Karpas-422 (cell line): ENCODE measurements at places on chromosomes 1 and 21. TPM values are rescaled to one million over a fixed set of nuclear protein-coding genes. Genes with fewer than 3 reads are reported as not detected.

The S100A1 gene
- 15.9 and 18.9 TPM in 2 replicates for total RNA-seq

- DNase-seq = no peak
These were observed 1.1 kb downstream of the HUNK start for GRCh38 chr21:31873696-31874599.

DNA sequence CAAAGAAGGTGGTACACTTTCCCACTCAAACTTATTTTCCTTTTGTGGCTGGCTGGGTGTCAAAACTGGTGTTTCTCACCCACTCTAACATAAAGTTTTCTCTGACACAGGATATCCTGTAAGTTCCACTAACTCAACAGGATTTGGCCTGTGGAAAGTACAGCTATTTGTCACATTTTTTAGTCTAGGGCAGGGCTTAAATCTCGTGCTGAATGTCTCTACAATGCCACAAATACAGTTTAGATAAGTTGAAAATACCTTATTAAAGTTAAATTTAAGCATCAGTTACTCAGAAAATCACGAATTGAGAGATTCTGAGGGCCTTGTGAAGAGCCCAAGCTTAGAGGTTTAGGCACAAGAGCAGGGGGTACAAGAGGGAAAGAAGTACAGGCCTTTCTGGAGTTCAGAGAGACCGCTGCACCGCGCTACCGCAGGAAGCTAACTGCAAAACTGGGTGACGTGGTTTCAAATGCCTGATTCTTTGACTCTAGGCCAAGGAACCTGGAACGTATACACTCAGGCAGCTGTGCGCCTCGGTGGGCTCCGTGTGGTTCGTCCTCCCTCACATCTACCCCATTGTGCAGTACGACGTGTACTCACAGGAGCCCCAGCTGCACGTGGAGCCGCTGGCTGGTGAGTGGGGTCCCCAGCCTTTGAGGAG is 23.4 kb upstream of the PWP2 start:
- DNase-seq = no peak

GRCh38 chr1:230210326-230210980 is 143.4 kb downstream of the GALNT2 start:
- DNase-seq = no peak

The ZNF648 gene
- total RNA-seq = not detected in 2 replicates

The SLC45A3 gene
- not detected in 2 replicates for total RNA-seq

The GUCA2A gene
- not detected in 2 replicates for total RNA-seq

DNA sequence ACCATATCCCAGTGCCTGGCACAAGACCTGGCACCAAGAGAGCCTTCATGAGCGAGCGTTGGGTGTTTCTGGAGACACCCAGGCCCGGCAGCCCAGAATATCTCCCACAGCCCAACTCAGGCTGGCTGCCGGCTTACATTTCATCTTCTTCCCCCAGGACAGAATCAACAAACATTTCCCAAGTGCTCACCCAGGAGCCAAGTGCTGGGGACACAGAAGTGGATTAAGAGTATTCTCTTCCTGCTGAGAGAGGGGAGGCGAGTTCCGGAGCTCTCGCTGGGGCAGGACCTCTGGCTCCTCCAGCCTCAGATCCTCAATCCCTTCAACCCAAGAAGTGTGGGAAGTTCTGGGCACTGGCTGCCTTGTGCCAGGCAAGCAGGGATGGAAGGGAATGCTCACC is 23.6 kb downstream of the IFFO2 start:
- DNase-seq = no peak

GRCh38 chr1:157700732-157701131 is at the start of gene FCRL3:
Gene FCRL3, minus strand, starts transcription at chr1:157700769. Its CDS starts 280 bp downstream, at chr1:157700489.
- DNase-seq = peak; percentile 45

DNA sequence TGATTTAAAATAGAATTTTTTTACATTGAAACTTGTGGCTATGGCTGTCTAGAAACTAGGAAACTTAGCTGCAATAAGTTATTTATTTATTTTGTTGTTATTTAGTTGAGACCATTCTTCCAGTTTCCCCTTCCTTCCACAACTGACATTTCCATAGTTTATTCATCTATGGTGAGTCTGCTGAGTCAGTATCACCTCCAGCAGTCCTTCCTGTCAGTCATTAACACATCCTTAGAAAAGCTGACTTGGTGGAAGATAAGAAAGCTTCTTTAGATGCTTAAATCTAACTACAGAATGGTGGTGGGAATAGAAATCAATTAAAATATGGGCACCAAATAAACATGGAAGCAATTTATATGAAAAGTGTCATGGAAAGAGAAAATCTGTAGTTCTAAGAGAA is 714.0 kb downstream of the RWDD3 start:
- no peak for DNase-seq

GRCh38 chr1:237279629-237280028 is 237.6 kb downstream of the RYR2 start:
- no peak for DNase-seq

GRCh38 chr1:43968348-43968948 is 1.4 kb upstream of the DPH2 start:
- peak; percentile 72 for DNase-seq

- no peak for DNase-seq
These were observed 290.3 kb downstream of the CHRM3 start for GRCh38 chr1:239676522-239677273.

DNA sequence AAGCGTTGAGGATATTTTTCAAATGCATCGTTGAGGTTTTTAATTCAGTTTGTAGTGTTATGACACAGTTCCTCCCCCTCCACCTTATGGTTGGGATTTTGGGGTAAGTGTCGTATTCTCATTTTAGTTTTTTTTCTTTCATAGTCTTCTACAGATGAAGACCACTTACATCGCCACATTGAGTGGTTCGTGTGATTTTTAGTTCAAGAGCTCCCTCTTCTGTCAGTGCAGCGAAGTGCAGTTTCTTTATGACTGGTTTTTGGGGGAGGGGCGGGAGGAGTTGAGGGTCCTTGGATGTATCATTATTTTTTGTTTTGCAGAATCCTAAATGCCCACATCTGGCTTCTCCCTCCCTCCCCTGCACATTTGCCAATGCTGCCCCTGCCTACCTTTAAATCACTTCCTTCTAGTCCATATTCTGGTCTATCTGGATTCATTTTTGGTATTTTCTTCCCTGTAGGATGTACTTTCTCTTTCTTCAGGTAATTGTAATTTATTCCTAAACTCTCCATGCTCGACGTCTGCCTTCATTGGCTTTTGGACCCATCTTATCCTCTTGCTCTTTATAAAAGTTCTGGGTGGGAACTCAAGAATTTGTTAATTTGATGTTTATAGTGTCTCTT is 433.1 kb downstream of the CAMTA1 start:
- peak; percentile 83 for DNase-seq

DNA sequence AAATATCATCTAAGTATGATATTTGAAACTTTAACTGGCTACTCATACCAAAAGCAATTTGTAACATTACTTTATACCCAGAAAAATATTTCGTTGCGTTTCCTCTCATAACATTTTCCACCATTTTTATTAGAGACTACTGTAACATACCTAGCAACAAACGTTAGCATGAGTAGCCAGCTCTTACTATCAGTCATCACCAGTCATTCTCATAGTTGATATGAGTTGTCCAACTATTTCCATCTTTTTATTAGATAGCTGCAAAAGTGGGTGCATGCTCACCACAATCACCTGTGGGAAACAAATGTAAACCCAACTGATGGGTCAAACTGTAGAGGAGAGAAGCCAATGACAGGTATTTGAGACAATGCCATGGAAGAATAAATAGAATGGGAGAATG is 114.6 kb downstream of the AKT3 start:
- no peak for DNase-seq

DNA sequence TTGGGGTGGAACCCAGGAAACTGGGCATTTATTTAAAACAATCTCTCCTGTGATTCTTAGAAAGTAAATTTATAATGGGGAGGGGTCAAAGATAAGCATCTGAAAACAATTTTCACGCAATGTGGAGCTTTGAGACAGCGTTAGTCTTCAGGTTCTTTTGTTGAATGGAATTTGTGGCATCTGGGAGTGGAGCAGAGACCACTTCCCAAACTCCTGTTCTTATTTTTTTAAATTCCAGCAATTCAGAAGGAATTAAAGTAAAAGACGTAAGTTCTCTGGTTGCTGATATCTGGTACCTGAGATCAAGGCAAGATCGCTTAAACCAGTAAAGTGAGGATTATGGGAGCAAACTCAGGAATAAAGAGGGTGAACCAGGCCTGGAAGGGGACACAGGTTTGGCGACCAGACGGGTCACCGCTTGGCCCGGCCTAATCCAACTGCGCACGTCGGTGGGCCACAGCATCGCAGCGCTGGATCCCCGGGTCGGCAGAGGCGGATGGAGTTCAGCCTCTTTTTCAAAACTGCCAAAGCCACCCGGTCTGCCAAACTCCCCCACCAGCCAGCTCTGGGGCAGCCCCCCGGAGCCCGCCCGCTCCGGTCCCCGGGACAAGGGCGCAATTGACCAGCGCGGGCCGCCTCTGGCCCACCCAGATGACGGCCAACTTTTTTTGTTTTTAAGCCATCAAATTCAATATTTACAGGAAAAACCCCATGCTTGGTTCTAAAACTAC is 754 bp upstream of the PDPN start:
- no peak for DNase-seq

DNA sequence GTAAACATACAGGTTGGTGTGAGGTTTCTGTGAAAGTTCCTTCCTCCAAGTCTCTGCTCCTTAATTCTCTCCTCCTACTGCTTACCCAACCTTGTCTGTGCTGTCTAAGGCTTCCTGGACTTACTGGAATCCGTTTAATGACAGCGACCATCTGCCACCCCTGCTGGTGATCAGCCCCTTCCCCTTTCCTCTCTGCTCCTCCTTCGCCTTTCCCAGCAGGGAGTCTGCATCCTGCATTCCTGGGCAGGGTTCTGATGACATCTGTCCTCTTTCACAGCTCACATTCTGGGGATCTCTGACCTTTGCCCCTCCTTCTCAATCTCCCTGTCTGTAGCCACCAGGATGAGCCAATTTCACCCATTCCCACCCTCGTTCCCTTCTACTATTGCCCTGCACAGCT is 66.5 kb downstream of the KIRREL1 start:
- no peak for DNase-seq

- no peak for DNase-seq
These were observed 92.9 kb downstream of the KCNN3 start for GRCh38 chr1:154777154-154777553.

DNA sequence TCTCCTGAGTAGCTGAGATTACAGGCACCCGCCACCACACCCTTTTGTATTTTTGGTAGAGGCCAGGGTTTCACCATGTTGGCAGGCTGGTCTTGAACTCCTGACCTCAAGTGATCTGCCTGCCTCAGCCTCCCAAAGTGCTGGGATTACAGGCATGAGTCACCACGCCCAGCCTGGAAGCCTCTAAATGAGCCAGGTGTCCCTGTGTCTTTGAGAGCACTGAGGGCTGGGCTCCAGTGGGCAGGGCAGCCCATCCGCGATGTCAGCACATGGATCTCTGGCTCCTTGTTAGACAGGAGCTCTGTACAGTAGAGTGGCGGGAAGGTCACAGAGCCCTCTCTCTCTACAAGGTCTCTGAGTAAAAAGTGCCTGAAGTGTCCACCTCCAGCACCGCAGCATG is 124.3 kb downstream of the PGBD5 start:
- DNase-seq = no peak

DNA sequence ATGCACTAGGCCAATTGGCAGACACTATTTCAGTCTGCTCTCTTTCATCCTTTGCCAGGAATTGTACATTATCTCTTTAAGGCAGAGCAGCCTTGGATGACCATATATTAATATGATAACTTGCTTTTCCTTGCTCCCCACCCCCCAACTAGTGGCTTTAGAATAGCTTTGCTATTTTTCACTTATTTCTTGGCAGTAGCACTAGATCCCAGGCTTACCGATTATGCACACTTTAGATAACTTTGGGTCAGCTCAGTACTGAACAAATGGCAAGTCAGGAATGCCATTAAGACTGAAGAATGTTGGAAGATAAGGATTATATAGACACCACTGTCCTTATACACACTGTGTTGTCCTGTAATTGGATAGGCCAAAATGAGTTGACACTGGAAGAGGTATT is 146.4 kb downstream of the FGGY start:
- no peak for DNase-seq

The CREB3L4 gene
- 22.2 and 44.0 TPM in 2 replicates for total RNA-seq
